ENCODE measurements at places on chromosomes 2 and 18. TPM values are rescaled to one million over a fixed set of nuclear protein-coding genes. Genes with fewer than 3 reads are reported as not detected.

Gene ERFE
- 4.2 TPM for total RNA-seq

Gene ANKRD53
- total RNA-seq: 0.83 TPM

Gene HTR2B
- total RNA-seq: 9.8 TPM

Gene REG1B
- not detected for total RNA-seq

Gene ZEB2
- 79.4 TPM for total RNA-seq

Gene PARD6G
- 5.8 TPM for total RNA-seq

Gene SFTPB
- total RNA-seq: not detected

Gene CASP10
- total RNA-seq: 11.6 TPM

Gene PAX8
- total RNA-seq: 1.5 TPM

Gene RNF138
- 16.3 TPM for total RNA-seq

Gene RAB31
- 48.9 TPM for total RNA-seq

Gene MAIP1
- total RNA-seq: 36.2 TPM

Gene ZNF513
- total RNA-seq: 9.3 TPM

Gene CGREF1
- 3.6 TPM for total RNA-seq

Gene SERPINB2
- 6.5 TPM for total RNA-seq

Gene GNAL
- 0.15 TPM for total RNA-seq

Gene DNAH7
- total RNA-seq: 0.66 TPM

Gene PFN4
- total RNA-seq: 0.44 TPM

Gene RAB6C
- not detected for total RNA-seq

Gene RNU2-63P
- not detected for total RNA-seq

Gene PSMA8
- total RNA-seq: not detected

Gene CD28
- total RNA-seq: under 0.01 TPM

Gene TMEM247
- not detected for total RNA-seq

Gene CRYBA2
- total RNA-seq: not detected

Gene ADRA2B
- not detected for total RNA-seq

Data from smooth muscle cell of trachea (primary cell).